CD4-positive, alpha-beta T cell (primary cell): ENCODE measurements at places on chromosomes 3 and 15.

- no peak for DNase-seq
Observed at GRCh38 chr3:61872077-61872706, 310.8 kb downstream of the PTPRG start.

DNA sequence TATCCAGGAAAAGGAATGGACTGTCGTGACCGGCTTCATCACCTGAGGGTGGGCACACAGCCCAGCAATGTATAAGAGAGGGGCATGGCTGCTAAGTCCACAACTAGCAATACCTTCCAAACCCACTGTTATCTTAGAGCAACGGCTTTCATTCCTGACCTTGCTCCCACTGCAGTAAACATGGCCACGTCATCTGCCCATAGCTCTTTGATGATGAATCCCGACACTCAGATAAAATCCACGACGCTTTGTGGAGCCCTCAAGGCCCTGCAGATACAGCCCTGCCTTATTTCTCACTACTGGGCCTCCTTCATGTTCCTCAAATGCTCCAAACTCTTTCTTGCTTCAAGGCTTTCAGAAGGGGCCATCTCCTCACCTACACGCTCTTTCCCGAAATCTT is 114.0 kb downstream of the ADAMTS17 start:
- DNase-seq = no peak

- no peak for DNase-seq
Observed at GRCh38 chr3:196111939-196112386, 30.1 kb upstream of the TFRC start.

DNA sequence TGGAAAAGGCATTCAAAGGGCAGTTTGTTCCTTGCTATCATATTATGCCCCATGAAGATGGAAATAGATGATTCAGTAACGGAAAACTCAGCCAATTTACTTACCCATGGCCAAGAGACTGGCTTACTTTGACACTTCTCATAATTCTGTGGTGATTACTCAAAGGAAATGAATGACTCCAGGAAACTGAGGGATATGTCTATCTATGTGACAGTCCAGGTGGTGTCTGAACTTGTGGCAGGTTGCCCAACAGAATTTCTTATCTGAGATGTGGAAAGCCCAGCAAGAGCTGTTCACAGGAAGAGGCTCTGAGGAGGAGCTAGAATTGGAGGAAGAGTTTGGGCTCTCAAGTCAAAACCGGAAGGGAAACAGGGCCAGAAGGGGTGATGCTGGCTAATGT is 91.2 kb downstream of the KCNAB1 start:
- DNase-seq = no peak

DNA sequence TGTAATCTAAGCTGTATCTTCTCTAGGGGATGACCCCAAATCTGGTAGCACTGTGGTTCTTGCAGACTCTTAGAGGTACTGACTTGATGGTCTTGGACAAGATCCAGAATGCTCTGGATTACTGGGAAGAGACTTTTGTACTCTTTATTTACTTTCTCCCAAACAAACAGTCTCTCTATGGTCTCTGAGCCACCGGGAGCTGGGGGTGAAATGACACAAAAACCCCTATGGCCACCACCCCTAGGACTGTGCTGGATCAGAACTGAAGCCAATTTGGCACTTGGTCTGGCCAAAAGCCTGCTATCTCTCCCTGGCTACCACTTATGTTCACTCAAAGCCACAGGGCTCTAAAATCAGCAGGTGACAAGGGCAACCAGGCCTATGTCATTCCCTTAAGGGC is 50.2 kb upstream of the SI start:
- no peak for DNase-seq

- DNase-seq = no peak
Observed at GRCh38 chr3:107401301-107401700, 24.1 kb downstream of the CCDC54 start.

DNA sequence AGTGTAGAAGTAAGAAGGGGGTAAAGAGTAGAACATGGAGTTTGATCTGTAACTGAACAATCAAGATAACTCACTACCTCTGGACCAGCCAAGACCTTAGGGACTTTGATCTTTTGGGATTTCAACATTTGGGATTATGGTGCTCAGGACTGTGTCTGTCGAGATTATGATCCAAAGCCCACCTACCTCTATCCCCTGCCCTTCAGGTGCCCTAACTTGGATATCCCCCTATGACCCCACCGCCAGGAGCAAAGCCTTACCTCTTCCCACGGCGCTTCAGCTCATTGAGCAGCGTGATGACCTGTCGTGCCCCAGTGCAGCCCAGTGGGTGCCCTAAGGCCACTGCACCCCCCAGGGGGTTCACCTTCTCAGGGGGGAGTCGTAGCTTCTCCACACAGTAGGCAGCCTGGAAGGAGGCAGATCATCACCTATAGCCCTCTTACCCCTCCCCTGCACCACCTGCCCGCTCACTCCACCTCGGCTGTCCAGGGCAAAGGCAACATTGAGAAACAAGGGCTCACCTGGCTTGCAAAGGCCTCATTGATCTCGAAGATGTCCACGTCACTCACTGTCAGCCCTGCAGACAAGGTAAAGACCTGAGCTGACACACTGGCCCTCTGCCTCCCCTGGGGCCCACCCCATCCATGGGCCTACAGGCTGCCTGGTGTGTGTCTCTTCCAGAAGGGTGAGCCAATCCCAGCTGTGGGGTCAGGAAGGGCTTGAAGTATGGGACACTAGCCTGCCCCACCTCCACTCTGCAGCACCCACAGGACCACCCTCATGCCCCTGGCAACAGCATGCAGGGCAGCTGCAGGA is 11.4 kb downstream of the ACAA1 start:
- no peak for DNase-seq

DNA sequence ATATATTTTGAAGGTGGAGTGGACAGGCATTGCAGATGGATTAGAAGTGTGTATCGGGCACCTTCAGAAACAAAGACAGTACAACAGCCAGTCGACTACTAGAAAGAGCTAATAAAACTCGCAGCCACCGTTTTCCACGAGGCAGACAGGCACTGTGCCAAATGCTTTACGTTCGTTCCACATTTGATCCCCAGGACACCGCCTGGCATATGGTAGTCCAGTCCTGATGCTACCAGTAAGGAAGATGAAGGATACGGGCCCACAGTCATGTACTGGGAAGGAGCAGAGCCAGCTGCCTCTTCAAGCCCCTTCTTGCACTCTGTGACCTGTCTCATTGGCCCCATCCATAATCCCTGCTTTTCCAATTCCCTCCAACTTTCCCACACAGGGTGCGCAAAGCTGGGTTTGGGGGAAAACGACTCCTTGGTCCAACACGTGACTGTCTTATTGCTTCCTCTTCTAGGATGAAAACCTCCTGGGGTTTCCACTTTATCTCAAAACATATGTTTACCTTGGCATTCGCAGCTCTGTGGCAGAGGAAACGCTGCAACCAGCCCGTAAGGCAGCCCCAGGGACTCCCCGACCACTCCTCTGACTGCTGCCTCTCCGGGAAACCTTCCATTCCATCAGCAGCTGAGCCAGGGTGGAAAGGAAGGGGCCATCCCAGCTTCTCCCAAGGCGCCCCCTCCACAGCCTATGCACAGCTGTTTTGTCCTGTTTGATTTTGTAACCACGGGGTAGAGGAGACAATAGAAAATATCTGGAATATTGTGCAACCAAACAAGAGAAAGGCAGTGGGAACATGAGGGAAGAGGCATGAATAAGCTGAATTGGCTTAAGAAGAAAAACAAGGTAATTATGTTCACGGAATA is 107.4 kb downstream of the ADAMTS17 start:
- DNase-seq = no peak

GRCh38 chr3:191244242-191244867 is 45.3 kb downstream of the OSTN start:
- DNase-seq = no peak

GRCh38 chr3:40247714-40248454 is 61.6 kb upstream of the EIF1B start:
- DNase-seq = no peak

DNA sequence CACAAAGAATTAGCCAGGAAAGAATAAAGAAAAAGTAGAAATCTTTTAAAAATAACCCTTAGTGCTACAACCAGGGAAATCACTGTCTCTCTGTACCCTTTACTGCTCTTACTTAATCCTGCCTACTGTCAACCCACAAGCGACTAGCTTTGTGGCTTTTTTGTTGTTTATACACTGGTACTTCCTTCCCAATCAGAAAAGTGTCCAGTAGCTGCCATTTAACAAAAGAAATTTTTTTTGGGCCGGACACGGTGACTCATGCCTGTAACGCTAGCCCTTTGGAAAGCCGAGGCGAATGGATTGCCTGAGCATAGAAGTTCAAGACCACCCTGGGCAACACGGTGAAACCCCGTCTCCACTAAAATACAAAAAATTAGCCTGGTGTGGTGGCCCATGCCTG is 13.8 kb upstream of the FAM219B start:
- DNase-seq = no peak

DNA sequence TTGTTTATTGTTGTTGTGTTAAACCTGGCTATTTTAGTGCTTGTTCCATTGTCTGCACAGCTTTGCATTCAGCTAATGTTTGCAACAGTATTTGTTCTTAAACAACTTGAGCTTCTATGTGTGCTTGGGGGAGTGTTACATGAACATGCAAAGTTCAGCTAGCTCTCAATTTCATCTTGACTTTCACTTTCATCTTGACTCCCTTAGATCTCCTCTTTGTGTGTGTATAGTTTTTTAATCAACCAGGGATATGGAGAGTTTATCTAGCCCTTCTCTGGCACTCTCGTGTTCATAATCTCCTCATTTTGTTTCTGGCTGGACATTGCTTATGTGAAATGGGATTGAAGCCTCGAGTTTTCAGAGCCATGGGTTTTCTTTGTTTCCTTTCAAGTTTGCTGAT is 212.4 kb upstream of the ZBTB20 start:
- no peak for DNase-seq

GRCh38 chr3:102174832-102175374 is 259.9 kb upstream of the ZPLD1 start:
- DNase-seq = no peak

DNA sequence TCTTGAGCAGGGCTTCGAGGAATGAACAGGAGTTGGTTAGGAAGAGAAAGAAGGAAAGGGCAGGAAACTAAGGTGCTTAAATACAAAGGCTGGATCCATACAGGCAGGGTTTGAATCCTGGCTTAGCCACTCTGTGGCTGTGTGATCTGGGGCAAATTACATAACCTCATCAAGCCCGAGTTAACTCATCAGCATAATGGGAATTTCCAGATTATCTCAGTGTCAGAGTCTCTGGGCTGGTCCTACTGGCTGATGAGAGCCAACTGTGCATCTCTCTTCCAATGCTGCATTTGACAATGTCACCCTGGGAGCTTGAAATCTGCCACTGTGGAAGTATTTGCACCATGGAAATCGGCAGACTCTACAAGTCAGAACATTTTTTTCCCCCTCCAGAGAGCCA is 83.8 kb upstream of the SLC6A6 start:
- DNase-seq = no peak

DNA sequence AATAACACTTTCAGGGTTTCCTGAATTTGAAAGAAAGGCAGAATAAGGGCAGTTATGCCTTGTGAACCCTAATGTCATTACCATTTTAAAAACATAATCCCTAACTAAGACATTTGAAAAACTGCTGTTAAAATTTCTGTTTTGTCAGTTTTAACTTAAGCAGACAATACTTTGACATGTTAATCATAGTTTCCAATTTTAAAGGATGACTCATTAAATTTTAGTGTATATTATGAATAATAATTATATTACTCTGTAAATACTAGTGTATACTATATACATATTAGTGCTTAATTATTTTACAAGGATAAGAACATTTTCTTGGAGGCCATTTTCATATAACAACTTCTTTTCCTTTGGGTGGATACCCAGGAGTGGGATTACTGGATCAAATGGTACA is 553.1 kb upstream of the BCHE start:
- DNase-seq = no peak

GRCh38 chr15:101710806-101711205 is 13.5 kb downstream of the TARS3 start:
- no peak for DNase-seq

DNA sequence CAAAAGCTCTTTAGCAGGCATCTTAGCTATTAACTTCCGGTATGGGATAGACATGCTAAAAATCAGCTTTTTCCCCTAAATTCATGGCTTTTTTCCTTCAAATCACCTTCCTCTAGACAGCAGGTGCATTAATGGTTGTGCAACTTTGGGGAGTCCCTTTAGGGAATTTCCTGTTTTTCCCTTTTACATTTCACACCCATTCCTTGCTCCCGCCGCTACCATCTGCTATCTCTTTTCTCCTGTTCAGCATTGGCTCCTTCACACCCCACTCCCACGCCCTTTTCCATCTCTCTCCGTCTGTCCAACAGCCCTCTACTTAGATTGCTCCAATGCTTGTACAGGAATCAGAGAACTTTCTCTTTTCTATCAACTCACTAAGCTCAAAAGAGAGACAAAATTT is 43.4 kb downstream of the FEZF2 start:
- no peak for DNase-seq

- no peak for DNase-seq
Observed at GRCh38 chr3:177633671-177634207, 436.5 kb upstream of the TBL1XR1 start.

DNA sequence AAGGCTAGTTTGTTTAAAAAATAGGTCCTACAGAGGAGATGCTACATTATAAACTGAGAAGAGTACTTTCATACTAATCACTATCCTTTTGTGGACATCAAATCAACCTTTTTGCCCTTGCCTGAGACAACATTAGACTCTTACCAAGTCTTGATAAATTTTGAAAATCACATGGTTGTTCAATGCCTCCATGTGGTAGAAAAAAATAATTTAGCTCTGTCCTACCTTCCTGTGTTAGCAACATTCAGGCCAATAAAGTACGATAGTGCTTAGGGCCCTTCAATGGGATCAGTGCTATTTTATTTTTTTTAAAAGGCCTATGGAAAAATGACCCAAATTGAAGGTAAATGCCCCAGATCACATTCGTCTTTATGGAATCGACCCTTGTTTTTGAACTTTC is 5.0 kb upstream of the UBE2E1 start:
- DNase-seq = no peak

DNA sequence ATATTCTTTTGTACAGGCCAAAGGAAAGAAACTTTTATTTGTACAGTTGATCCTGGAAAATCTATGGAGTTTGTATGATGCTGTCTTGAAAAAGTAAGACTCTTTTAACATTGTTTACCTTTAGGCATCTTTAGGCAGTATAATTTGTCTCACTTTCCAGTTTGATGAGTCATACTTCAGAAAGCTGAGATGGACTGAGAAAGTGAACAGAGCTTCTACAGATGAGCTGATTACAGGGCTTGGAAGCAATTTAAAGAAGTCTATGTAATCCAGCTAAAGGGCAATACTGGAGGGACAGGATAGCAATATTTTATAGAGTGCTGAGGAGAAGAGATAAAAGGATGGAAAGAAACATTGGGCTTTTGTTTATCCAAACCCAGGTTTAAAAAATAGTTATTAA is 123.5 kb upstream of the GOLGA6L4 start:
- no peak for DNase-seq

DNA sequence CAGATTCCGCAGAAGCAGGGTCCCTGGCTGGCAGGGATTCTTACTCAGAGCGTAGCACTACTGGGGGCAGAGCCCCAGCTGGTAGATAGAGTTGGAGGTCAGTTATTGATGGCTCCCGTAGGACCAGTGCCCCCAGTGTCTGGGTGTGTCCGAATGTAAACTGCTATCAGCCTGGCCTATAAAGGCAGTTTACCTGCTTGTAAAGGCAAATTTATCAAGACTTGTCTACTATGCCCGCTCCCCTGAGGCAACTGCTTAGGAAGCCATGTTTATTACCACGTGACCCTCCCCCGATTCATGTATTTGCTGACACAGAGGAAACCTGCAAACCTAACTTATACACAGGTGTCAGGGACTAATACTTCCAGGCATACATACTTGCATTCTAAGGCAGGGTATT is 607 bp upstream of the PPP1R14D start:
- no peak for DNase-seq
